ENCODE measurements at places on chromosomes 16 and 17.

DNA sequence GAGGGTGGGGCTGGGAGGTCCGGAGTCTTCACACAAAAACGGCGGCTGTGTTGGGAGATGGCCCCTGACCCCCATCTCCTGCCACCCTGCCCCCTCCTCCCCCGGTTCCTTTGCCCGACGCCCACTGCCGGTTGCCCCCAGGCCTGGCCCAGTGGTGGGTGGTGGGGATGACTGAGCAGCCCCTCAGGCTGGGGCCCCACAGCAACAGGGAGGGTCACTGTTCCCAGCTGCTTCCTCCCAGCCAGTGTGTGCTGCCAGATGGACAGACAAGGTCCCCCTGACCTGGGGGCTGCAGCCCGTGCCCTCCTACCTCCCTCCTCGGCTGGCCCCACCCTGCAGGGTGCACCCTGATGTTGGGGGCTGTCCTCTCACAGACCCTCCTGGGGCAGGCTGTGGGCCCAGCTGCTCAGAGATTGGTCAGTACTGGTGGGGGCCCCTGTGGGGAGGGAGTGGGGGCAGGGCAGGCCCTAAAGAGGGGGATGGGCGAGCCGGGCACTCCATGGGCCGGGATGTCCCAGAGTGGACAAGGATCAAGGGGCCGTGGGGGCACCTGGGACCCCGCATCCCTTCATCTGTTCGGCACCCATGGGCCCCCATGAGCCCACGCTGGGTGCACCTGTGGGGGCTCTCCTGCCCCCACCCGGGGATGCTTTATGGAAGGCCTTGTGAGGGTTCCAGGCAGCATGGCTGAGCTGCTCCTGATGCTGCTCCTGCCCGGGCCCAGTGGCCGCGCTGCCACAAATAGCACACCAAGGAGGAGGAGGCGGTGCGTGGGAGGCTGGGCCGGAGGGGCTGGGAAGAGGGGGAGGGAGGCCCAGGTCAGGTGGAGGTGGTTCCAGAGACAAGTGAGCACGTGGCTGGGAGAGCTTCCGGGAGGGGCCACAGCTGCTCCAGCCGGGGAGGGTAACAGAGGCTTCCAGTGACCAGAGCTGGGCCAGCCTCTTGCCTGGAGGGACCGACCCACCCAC, 5.1 kb downstream of the C1QTNF8 start:
- DNase-seq: no peak

- no peak for DNase-seq
Observed at GRCh38 chr16:50281391-50282009, 15.1 kb downstream of the ADCY7 start.

- DNase-seq: no peak
Observed at GRCh38 chr17:63437287-63438091, 8.6 kb downstream of the CYB561 start.

- peak; percentile 70 for DNase-seq
Observed at GRCh38 chr17:4433515-4434031, at the start of gene SPNS3. TSS of gene SPNS3 (plus strand) at chr17:4433940. CDS start at chr17:4433968, 28 bp downstream.

DNA sequence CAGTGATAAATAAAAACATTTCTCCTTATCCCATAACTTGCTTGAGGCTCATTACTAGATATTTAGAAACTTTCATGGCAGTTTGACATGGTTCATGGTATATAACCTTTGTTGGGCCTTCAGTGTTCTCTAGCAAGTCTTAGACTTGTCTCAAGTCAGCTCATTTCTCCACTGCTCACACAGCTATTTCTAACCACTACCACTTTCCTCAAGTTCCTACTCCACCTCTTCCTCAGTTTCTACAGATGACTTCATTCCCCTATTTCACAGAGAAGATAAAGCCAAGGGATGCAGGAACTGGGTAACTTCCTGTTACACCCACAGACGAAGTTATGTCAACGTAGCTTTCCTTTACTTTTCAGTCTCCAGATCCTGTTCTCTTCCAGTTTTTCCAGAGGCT, 23.2 kb downstream of the NLK start:
- no peak for DNase-seq

- DNase-seq: no peak
Observed at GRCh38 chr16:56747486-56748045, 17.6 kb downstream of the NUP93 start.

- no peak for DNase-seq
Observed at GRCh38 chr16:56868175-56868574, 3.2 kb downstream of the SLC12A3 start.

DNA sequence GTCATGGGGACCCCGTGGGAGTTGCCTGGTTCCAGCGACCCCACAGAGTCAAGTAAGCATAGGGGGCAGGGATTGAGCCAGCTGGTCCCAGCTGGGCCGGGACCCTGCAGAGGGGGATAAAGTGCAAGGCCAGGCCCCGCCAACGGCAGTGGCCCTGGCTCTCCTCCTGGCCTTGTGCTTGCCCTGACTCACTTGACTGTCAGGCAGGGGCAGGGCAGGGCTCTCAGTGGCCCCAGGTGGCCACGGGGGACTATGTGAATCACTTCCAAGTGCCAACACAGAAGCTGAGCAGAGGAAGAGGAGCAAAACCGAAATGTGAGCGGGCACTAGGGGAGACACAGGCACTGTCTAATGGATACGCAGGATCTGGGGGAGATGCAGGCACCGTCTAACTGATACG, 21.6 kb upstream of the NCBP3 start:
- no peak for DNase-seq

GRCh38 chr17:50708050-50709000, 611 bp upstream of the ANKRD40 start:
- no peak for DNase-seq

DNA sequence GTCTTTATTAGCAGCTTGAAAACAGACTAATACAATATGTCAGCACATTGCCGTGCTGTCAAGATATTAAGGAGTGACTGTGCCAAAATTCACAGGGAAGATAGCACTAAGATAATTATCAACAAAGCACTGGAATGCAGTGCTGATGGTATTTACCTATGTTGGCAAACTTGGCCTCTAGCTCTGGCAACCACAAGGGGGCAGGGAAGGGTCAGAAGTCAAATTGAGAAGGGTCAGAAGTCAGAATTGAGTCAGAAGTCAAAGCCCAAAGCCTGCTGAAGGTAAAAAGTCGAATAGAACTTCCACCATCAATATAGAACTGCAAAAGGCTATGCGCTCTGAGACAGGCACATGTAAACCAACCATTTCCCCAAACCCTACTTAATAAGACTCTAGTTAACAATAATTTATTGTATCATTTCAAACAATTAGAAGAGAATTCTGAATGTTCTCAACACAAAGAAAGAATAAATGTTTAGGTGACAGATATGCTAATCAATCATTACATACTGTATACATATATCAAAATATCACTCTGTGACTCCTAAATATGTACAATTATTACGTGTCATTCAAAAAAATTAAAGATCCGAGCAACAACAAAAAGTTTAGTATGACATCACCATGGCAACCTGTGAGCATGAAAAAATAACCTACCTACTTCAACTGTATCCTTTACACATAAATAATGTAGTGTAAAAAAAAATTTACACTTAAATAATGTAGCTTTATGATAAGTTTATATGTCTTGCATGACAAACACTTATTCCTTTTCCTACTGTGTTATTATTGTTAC, 916.1 kb downstream of the KCNJ2 start:
- no peak for DNase-seq

- DNase-seq: peak; percentile 85
Observed at GRCh38 chr17:49694847-49695697, 12.7 kb downstream of the SLC35B1 start.

DNA sequence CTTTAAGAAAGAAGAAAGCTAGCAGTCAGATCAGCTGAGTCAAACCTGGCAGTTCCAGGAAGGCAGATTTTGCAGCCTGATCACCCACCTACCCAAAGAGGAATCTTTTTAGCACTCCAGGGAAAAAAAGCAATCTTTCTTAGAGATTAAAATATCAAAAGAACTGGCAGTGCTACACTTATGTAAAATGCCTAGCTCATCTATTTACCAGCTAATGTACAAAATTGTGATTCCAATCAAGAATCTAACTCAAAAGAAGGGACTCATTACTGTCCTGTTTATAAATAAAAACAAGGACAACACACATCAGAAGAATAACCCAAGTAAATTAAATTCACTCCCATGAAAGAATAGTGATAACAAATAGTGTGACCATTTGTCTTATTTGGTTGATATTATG, 222.4 kb upstream of the ERCC4 start:
- DNase-seq: no peak

Measured in activated T-cell treated with anti-CD3 and anti-CD28 coated beads, Interleukin-2, amount 50 U/mL, for 24 hours (primary cell).